ENCODE measurements at places on chromosomes 1 and 21.

- DNase-seq: no peak
Measured at GRCh38 chr21:40331172-40331571, 463.9 kb downstream of the PCP4 start.

DNA sequence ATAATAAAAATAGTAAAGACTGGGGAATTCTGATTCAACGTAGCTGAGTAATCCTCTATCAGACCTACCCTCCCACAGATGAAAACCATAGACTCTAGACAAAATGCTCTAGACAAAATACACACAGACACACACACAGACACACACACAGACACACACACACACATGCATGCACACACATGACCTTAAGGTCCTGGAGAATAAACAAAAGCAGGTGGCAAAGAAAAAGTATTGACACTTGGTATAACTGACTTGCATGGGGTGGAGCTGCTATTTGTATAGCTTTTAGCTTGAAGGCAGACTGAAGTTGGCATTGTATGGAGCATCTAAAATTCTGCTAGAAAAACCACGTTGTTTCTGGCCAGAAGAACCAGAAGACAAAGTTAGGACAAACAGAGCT, 29.3 kb downstream of the C1orf141 start:
- no peak for DNase-seq

DNA sequence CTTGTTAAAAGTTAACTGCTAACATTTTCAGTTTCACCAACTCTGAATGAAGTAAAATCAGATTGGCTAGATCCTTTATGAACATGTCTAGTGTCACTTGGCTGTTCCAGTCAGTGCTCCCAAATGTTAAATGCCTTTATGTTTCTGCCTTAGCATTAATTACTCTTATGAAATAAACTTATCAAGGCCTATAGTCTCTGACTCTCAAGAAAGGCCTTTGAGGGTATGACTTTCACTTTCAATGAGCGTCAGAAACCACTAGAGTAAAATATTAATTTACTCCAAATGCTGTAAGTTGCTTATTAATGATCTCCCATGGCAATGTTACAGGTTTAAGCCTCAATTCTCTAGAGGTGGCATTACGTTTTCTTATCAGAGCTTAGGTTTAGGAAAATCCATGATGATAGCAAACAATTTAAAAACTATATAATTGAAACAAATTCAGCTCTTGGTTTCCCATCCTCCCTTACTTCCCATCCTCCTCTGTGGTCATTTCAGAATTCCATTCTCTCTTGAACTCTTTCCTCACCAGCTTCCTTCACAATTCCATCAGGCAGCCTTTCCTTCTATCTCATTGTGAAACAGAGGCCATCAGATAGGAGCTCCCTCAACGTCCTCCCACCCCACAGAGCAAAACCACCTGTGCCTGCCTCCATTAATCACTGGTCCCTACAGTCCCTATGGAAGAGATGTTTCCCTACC, 108.6 kb upstream of the COP1 start:
- no peak for DNase-seq

DNA sequence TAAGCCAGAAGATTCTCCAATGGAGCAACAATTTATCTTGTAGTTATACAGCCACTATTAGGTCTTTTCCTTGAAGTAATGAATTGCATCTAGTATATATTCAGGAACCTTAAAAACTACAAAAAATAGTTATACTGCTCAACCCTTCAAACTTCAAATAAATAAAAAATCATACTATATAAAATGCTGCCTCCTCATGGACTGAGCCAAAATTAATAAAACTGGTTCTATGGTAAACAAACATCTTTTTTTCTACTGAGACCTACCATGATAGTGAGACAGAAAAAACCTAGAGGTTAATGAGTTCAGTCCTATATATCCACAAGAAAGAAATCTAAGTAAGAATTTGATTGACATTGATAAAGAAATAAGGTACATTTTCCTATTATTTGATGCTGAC, 67.7 kb downstream of the GPATCH2 start:
- no peak for DNase-seq

- DNase-seq: no peak
Measured at GRCh38 chr1:89605692-89606091, 27.2 kb upstream of the LRRC8C start.

GRCh38 chr1:221948459-221948858, 206.6 kb upstream of the DUSP10 start:
- no peak for DNase-seq

GRCh38 chr1:247297263-247298123, 34.2 kb downstream of the ZNF496 start:
- DNase-seq: no peak

DNA sequence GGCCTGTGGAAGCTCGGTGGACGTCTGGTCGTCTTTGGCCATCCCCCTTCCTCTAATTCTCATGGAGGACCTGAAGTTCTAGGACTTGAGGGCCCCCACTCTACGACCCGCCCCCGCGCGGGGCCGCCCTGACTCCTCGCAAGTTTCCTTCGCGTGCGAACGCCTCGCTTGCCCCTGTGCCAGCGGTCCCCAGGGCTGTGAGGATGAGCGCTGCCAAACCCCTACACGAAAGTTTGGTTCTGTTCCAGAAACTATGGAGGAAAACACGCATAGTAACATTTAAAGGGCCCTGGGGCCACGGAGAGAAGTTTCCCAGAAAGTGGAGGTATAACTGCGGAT, 304 bp upstream of the GNG12 start:
- no peak for DNase-seq

DNA sequence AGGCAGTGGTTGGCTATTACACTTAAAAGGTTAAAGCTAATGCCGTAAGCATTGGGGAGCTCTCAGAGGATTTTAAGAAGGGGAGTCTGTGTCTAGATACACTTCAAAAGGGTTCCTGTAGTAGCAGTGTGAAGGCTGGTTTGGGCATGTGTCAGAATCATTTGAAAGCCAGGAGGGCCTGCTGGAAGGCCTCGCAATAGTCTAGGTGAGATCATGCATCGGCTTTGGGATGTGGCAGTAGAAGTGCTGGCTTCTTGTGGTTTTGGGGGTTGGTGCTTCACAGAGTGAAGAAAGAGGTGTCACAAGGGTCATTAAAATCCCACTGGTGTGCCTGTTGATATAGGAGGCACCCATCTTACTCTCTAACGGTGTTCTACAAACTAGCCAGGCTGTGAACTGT, 85.7 kb downstream of the ST6GALNAC3 start:
- no peak for DNase-seq

All from stimulated activated CD4-positive, alpha-beta T cell treated with anti-CD3 and anti-CD28 coated beads, Interleukin-1b, Interleukin-23, amount 100 ng/mL, for 48 hours (primary cell).